ENCODE measurements at places on chromosomes 4 and X.

GRCh38 chr4:31234901-31235300, 514.7 kb downstream of the PCDH7 start:
- no peak for DNase-seq

- DNase-seq = no peak
Observed at GRCh38 chrX:130260316-130260715, 8.4 kb downstream of the ZNF280C start.

GRCh38 chr4:73603271-73603710, 16.9 kb downstream of the RASSF6 start:
- no peak for DNase-seq

DNA sequence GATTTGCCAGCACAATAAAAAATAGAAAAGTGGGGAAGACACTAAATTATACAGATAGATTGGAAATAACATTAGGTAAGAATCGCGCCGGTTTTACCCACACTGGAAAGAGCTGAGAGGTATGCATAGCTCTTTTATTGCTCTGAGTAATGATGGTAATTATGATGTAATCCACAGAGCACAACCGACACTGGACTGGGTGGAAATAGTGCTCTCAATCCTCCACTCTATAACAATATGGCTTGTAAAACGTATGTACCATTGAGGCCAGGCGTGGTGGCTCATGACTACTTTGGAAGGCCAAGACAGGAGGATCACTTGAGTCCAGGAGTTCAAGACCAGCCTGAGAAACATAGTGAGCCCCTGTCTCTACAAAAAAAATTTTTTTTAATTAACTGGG, 104.3 kb upstream of the RAPGEF2 start:
- no peak for DNase-seq

- no peak for DNase-seq
Observed at GRCh38 chrX:22516893-22517292, 244.2 kb downstream of the CBLL2 start.

DNA sequence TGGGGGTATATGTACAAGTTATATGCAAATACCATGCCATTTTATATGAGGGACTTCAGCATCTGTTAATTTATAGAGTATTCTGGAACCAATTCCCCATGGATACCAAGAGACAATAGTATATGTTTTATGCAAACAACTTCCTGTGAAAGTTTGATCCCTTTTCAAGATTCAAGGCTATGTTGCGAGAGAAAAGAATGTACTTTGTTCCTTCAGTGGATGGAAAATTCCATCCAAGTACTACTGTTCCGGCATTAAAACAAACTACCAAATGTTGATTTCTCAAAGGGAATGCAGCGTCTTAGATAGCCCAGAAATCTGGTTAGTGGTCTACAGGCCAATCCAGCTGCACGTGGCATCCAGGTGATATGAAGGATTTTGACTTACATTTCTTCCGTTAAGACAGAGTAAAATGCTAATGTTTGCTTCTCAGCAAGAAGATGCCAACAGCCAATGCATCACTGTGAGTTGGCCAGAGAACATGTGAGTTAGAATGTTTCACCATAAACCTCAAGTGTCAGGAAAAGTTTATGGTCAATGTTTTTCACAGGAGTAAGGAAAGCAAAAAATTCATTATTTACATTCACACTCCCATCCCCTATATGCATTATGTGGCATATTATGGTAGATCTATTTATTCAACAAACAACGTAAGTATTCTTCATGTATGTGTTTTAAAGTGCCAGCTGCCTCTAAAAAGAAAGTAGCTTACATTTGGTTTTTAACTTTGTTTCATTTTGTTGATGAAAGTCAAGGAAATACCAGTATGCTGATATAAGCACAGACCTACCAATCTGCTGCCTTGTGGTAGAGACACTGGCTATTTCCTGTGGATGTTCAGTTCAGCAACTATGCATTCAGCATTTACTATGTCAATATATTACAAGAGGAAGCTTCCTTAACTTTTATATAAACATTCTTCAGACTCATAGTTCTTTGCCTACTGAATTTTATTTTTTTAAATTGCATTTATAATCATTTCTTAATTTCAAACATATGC, 44.4 kb downstream of the METTL14 start:
- DNase-seq = no peak

DNA sequence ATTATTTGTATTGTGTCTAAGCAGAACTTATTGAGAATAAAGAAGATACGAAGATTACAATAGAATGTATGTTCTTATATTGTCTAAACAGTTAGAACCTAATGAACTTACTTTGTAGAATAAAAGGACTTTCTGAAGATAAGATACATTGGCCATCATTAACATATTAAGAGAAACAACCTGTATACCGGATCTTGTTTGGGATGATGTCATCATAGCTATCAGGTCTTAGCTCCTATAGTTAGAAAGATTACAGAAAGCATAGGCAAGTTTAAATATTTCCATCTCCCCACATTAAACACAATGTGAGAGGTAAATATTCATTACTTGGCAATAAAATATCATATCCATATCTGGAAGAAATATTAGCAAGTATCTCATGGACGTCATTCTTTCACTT, 282.3 kb downstream of the PACRGL start:
- DNase-seq = no peak

DNA sequence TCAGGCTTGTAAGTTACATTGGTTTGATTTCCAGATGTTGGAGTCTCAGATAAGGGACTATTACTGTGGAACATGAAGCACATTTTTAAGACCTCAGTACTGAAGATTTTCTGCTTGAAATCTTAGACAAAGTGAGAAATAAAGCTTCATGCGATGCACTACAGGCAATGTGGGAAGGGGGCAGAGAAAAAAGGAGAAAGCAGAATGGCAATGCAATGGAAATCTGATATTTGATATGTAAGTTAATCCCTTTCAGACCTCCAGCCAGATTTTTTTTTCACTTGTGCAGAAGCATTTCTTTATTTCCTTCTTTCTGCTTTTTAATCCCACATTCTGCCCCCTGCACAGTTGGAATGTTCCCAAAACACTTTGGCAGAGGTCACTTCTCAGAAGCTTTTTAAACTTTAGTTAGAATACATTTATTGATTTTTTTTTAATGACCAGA, 174.3 kb downstream of the ADGRL3 start:
- no peak for DNase-seq

- DNase-seq = no peak
Observed at GRCh38 chr4:40256329-40256728, 59.5 kb downstream of the RHOH start.

DNA sequence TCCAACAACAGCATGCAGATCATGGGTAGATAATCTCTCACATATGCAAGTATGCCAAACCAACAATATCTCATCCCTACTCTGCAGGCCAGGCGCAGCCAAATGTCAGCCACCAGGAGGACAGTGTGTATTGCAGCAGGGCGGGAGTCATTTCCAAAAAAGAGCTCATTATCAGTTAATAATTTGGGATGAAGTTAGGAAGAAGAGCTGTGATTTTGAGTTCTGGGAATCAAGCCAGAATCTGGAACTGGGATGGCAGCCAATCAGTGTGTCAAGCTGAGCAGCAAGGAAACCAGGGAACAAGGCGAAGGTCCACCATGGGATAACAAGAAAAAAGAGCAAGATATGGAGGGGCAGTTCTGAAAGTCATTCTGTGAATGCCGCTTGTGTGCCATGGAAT, 88.2 kb upstream of the CAMK2D start:
- DNase-seq = no peak

- no peak for DNase-seq
Observed at GRCh38 chr4:8163436-8164193, 5.0 kb upstream of the ABLIM2 start.

GRCh38 chr4:142142366-142143054, 506.1 kb downstream of the IL15 start:
- DNase-seq = no peak

DNA sequence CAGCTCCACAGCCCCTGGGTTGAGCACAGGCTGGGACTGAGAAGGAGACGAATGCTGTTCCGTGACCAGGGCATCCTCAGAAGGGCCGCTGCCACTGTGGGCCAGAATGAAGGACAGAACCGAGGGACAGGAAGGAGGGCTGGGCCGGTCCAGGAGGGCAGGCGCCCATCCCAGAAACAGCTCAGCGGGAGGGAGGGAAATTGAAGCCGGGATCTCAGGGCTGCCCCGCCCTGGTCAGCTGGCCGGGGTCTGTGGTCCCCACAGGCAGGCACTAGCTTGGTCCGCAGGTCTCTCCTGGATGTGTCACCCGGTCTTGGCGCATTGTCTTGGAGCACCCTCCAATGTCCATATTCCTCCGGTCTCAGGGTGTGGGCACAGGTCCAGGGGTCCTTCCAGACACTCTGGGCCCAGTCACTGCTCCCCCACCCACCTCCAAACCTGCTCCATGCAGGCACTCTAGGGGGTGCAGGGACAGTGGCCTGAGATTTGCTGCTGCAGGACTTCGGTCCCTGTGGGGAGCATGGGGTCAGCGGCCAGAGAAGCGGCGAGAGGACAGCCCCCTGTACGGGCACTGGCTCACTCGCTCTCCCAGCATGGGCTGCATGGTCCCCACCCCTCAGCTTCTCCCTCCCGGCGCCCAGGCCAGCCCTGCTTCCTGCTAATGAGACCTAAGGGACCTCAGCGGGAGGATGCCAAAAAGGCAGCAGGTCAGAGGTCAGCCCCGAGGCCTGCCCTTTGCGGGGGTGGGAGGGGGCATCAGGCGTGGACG, 23.9 kb upstream of the MXD4 start:
- DNase-seq = no peak

DNA sequence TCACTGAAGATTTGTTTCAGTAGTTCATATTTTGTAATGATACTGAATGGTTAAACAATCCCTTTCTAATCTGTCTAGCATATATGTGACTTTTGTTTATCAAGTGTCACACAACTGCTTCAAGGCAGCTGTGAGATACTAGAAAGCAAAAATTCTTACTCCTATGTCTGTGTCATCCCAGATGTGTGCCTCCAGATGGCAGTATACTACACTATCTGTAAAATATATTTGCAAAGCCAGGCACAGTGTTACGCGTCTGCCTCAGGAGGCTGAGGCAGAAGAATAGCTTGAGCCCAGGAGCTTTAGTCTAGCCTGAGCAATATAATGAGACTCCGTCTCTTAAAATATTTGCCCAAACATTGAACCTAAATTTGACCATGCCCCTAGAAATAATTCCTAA, 4.0 kb downstream of the NUDT10 start:
- peak; percentile 45 for DNase-seq

GRCh38 chrX:153549807-153550206, 32.4 kb downstream of the ATP2B3 start:
- DNase-seq = no peak

GRCh38 chr4:102505708-102506107, 4.5 kb downstream of the NFKB1 start:
- DNase-seq = no peak

All from activated naive CD4-positive, alpha-beta T cell treated with anti-CD3 and anti-CD28 coated beads for 36 hours (primary cell).